ENCODE measurements at places on chromosomes 1 and 21.

DNA sequence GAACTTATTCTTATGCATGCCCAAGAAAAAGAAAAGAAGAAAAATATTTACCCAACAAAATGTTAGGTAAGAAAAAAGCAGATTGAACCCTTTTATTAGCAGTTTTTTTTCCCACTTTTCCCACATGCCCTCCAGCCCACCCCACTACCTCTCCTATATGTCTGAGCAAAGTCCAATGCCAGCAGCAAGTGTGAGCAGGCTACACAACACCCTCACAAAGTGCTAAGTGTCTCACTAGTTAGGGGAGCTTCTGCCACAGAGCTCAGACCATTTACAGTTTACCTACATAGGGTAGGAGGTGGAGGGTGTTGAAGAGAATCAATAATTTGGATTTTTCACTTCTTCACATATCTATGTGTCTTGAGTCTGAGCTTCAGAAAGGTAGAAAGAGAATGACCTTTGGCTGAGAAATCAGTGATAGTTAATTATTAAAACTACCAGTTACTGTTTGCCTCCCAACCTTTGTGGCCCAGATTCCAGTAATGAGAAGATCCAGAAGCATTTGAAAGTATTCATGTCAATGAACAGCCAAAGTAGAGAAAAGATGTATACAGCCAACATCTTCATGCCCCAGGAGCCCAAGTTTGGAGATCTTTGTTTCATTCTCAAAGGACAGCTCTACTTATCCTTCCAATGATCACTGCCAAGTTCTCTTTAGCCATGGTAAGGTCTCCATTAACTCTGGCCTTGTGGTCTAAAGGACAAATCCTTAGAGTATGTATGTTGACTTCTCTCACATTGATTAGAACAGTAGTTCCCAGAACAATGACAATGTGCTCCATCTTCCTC, 26.2 kb downstream of the OR10J5 start:
- peak; percentile 40 for DNase-seq

- no peak for DNase-seq
Measured at GRCh38 chr1:167808104-167808503, 86.3 kb downstream of the MPZL1 start.

DNA sequence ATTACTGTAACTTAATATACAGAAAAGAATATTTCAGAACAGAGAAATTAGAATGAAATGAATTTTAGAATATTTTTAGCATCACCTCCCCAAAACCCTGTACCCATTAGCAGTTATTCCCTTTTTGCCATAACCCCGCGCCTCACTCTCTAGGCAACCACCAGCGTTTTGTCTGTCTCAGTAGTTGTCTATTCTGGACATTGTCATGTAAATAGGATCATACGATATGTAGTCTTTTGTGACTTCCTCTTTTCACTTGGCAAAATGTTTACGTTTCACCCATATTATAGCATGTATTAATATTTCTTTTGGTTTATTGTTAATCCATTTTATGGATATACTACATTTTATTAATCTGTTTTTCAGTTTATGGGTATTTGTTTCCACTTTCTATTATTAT, 24.9 kb downstream of the SOAT1 start:
- DNase-seq: no peak

- peak; percentile 64 for DNase-seq
Measured at GRCh38 chr1:59678493-59679228, 136.1 kb upstream of the HOOK1 start.

- DNase-seq: no peak
Measured at GRCh38 chr1:86798608-86799291, 94.4 kb downstream of the SH3GLB1 start.

- DNase-seq: no peak
Measured at GRCh38 chr21:45391743-45392572, 13.0 kb upstream of the COL18A1 start.

GRCh38 chr1:188155261-188155660, 1326.5 kb downstream of the PLA2G4A start:
- DNase-seq: no peak

DNA sequence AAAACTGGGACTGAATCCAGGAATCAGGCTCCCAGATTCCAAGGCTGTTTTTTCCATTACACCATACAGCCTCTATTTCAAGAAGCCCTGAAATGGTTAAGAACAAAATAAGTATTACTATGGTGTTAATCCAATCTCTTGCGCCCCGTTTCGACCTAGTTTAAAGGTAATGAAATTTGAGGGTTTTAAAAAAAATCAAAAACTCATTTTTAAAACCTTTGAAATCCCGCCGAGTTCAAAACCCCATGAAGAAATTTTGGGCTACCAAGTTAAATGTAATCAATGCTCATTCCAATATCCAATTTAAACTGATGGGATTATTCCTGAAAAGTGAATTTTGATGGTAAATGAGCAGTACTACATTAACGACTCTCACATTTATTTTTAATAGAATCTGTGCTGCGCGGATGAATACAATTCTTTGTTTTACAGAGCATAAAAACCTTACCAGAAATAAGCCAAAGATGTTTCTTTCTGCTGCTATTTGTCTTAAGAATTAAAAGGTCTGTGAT, 767 bp upstream of the EGLN1 start:
- no peak for DNase-seq

DNA sequence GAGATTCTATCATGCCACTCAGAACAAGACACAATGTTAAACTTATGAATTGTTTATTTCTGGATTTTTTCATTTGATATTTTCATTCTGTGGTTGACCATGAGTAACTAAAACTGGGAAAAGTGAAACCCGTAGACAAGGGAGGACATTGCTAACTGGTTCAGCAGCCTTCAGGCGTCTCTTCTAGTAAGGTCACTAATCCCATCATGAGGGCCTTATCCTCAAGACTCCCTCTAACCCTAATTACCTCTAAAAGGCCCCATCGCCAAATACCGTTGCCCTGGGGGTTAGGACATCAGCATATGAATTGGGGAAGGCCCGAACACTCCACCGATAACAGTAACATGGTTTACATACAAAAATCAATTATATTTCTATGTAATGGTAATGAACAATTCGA, 247.6 kb downstream of the TM2D1 start:
- DNase-seq: no peak

DNA sequence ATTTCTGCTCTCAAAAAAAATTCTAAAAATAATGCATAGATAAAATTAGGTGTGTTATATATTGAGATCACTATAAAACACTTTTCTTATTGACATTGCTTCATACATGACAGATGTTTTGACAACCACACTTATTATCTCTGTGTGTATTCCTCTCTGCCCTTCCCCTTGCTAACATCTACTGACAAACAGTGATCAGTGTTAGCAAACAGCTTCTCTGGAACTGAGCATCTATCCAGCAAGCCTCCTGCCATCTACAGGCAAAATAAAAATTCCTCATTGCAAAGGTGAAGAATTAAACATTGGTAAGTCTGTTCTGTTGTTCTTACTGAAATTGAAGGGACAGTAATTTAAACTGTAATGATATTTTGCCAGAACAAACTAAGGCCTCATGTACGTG, 2153.9 kb downstream of the NCAM2 start:
- no peak for DNase-seq

GRCh38 chr21:35171385-35171784, 122.3 kb upstream of the RUNX1 start:
- DNase-seq: no peak

DNA sequence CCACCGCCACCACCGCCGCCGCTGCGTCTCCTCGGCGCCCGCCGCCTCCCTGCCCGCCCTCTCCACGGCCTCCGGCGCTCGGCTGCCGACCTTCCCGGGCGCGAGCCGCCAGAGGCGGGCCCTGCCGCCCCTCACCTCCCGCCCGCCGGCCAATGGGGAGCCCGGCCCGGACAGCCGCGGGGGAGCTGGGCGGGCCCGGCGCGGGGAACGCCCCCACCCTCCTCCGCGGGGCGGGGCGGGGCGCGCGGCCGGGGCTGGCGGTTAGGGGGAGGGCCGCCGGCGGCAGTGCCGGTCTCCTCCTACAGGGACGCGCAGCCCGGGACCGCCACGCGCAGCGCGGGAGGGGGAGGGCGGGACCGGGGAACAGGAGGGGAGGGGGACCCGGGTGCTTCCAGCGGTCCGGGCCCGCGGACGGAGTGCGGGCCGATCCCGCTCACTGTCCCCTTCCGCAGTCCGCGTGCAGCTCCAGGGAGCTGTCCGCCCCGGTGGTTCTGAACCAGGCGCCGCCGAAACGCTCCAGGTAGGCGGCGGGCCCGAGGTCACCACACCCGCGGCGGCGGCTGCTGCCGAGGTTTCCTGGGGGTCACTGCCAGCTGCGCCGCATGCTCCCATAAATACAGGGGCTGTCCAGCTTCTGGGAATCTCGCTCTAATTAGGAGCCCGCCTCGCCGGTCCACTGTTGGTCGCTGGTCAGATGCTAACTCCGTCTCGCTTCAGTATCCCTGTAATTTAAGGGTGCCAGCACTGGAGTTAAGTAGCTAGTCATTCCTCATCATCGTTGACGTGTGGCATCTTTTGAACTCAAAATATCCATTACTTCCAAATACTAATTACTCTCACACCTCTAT, at the start of gene PGBD5:
Gene PGBD5 (minus strand): TSS at position 87 of the 848 bp plus-strand sequence. CDS start 404 bp downstream, outside the sequence.
- no peak for DNase-seq

DNA sequence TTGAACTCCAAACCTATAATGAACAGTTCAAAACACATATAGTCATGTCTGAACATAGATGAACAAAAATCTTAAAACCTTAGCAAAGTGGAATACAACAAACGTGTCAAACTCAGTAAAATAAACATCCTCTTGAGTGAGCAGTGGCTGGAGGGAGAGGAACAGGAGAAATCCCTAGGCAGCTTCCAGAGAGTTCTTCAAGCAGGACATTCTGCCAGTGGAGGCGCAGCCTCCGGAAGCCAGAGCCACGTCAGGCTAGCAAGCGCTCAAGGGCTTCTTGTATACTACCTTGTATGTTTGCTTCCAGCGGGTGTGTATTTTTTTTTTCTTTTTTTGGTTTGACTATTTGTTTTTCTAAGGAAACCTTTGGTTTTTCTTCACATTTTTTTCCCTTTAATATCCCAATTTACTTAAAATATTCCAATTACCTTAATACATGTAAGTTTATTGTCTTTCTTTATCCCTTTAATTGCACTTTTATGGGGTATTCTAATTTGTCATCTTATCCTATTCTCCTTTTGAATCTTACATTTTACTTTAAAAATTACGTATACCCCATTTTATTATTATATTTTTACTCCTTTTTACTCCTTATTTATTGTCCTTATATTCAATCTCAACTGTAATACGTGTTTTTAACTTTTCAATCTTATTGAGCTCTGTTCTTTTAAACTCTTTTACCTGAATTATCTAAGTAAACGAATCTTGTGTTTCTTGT, 42.0 kb downstream of the COLGALT2 start:
- DNase-seq: no peak

DNA sequence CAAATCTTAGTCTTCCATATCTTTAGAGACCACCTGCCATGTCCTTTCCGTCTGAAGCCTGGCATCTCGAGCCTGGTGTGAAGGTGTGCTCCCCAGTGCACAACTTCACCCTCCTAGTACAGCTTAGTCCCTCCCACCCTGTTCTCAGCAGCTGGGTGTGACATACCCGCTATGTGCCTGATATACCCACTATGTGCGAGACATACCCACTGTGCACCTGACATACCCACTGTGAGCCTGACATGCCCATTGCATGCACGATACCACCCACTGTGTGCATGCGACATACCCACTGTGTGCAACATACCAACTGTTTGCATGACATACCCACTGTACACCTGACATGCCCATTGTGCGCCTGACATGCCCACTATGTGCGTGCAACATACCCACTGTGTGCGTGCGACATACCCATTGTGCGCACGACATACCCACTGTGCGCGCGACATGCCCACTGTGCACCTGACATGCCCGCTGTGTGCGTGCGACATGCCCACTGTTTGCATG, 3.0 kb upstream of the RRP1 start:
- no peak for DNase-seq

DNA sequence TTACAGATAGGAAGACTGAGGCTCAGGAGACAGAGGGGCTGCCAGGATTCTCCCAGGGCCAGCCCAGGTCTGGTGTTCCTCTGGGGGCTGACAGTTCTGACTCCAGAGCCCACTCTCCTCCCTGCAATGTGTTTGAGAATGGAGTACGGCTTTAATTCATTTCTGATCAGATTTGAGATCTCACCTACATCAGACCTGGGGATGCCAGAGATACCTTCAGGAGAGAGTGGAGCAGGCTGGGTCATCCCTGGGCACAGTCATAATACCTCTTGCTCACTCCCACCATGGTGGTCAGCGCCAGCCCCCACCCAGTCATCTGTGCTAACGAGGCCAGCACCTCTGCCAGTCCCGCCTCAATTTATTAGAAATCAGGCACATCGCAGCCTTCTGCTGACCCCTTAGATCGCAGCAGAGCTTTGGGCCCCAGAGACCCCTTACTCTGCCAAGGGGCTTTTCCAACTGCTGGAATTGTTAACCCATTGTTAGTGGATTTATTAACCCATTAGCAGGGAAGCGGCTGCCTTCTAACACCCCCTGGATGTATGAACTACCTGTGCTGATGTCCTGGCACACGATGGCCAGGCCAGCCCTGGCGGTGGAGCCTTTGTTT, 352.1 kb downstream of the MATN1 start:
- no peak for DNase-seq

DNA sequence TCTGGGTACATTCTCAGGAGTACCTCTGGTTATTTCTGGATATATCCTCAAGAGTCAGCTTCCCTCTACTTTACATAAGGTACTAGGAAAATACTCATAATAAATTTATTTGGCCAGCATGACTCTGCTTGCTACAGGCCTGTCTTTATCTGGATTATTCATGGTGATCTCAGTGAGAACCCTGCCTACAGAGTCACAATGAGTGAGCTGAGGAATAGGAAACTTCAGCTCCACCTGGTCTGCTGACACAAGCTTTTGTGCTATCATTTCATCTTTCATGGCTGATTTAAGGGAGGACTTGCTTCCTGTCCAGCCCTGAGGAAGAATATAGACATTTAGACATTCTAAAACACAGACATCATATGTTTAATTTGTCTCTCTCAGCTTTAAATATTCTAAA, 19.5 kb upstream of the SUCO start:
- DNase-seq: no peak

- no peak for DNase-seq
Measured at GRCh38 chr1:3319874-3320245, 134.6 kb upstream of the ARHGEF16 start.

DNA sequence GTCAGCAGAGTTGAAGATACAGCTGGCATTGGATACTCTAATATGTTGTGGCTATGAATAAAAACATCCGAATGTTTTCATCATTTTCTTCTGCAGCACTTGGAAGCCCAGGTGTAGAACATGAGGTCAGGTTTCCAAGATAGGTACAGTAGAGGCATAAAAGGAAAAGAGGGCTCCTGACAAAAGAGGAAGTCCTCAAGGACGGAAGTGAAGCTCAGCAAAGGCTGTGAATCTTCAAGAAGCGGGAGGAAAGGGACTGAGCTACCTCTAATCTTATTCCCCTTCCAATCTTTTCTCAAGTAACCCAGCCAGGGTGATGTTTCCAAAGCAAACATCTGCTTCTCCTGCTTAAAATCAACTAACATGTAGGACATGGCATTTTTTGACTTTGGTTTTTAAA, 4.4 kb upstream of the PIK3C2B start:
- no peak for DNase-seq

DNA sequence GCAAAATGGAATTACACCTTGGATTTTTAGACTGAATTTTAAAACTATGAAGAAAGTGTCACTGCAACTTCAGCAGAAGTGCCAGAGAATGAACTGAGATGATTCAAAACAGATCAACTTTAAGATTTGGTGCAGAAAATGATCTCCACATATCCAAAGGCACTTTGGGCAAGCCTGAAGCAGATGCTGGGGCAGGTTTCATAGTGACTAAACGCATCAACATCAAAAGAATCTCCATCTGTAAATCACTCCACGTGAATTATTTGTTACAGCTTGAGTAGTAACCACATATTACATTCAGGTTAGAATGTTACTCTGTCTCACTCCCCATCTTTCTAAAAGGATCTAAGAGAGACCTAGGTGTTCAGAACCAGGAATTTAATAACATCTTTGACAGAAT, 329.0 kb upstream of the ESRRG start:
- DNase-seq: no peak

All from epithelial cell of proximal tubule (primary cell).